ENCODE measurements at places on chromosomes 12 and 14.
A peak's percentile ranks its signal among the peaks of the same experiment; 100 is the strongest.

DNA sequence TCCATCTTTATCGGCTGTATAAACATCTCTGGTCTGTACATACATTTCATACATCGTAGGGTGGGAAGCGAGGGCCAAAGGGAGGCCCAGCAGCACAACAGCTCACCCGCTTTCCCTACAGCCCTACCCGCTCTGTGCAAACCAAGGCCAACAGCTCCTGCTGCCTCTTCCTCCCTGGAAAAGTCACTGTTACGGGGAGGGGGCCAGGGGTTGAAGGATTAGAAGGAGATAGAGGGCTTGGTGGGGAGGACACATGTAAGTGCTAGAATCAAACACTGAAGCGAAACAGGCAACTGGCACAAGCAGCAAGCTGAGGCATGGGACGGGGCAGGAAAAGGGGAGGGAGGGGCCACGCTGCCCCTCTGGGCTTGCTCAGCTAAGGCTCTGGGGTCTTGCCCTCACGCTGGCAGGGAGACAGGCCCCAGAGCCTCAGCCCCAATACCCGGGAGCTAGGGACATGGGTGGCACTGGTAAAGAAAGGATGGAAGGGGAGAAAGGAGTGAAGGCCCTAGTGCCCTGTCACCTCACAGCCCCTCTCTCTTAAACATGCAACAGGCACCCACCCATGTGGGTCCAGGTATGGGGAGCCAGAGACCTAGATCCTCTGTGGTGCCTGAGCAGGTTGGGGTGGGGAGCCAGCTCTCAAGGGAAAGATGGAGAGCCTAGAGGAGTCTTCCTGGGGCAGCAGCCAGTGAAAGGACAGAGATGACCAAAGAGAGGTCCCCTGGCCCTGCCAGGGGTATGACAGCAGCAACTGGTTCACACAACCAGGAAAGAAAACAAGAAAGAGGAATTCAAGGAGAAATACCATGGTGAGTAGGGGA, 14.4 kb downstream of the SPRYD3 start:
- DNase-seq = peak; percentile 53

- DNase-seq = no peak
Observed at GRCh38 chr12:12007001-12007712, 63.6 kb upstream of the BCL2L14 start.

DNA sequence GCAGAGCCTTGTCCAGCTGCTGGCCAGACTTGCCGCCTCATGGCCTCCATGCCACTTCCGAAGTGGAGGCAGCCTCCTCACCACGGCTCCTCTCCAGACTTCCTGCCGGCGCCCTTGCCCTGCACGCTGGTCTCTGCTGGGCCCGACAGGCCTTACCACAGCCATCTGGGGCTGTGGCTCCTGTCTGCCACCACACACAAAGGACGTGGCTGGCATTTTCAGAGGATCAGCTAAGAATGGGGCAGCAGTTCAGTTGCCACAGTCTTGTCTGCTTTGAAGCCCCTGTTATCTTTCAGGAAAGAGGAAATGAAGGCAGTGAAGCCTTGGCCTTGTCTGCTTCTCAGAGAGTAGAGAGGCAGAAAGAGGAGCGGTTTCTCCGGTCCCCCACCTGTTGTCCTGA, 178.0 kb upstream of the FKBP4 start:
- DNase-seq = no peak

DNA sequence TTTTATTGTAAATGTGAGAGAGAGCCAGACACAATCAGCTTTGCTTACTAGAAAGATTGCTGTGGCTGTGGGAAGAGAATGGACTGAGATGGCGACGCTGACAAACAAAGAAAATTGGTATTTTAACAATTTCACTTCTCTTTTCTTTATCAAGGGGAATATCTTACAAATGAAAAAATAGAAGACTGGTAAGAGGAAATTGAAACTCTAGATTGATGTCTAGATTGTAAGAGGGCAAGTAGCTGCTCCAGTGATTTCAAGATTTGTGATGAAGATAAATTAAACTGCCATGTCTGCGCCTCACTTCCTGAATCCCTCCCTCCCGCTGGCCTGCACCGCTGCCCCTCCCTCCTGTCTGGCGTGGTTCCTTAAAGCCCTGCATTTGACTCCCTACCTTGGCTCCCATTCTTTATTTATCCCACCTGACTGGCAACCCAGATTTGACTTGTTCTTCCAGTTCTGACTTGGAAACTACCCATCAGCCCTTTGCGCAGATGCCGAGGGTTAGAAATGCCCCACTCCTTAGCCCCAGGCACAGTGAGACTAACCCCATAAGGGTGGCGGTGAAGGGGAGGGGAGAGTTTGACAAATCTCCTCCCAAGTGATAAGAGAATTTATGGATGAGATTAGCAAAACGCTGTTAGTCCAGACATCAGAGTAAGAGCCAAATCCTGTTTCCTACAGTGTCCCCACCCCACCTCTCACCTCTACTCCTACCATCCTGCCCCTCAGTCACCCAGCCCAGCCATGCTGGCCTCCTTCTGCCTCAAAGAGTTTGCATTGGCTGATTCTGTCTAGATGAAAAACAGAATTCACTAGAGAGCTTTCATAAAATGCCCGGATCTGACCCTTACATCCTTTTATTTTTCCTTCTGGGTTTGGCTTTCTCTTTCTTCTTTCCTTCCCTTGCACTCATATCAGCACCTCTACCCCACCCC, 125.3 kb upstream of the ATF7IP start:
- DNase-seq = no peak

DNA sequence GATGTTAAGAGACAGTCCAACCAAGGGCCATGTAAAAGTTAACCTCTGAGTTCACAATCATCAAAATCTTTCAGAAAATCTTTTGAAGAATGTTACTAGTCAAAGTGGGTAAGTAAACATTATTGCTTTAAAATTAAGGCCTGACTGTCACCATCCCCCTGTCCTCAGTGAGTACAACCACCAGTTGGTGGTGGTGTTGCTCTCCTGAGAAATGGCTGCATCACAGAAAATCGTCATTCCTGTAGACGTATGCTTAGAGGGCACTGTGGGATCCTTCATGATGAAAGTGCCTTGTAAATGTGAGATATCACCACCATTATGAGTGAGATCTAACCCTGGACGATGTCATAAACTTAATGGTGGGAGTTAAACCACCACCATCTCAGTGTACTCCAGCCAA, 451.2 kb downstream of the RPS29 start:
- DNase-seq = no peak

DNA sequence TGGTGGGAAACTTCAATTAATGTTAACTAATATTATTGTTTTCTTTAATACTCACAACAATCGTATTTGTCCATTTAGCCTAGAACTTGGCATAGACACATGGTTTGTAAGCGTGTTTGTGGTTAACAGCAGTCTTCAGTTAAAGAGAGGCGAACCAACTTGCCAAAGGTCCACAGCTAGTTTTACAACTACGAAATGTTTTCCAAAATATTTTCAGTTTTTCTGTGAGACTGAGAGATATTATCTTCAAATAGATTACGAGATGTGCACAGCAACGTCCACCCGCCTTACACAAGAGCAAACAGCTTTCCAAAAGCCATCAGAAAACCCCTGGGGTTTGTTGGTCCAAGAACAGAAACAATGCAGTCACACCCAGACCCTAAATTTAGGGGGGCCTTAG, 58.6 kb upstream of the RASSF3 start:
- DNase-seq = no peak

GRCh38 chr12:6340745-6341416, 995 bp downstream of the TNFRSF1A start:
- no peak for DNase-seq

DNA sequence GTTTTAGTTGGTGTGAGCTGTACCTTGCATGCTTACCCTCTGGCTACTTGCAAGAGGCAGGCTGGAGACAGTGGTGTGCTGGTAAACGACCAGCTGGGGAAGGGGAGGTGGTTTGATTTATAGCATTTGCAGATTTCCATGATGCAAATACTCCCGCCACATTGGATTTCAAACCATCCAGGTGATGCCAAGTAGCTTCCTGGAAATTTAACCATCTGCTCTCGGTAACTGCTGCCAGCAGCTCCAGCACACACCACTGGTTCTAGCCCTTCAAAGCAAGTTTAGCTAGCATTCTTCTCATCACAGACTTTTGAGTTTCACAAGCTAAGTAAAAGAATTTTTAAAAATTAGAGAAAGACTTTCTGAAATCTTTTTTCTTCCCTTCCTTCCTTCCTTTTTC, 104.5 kb upstream of the AMIGO2 start:
- DNase-seq = no peak

DNA sequence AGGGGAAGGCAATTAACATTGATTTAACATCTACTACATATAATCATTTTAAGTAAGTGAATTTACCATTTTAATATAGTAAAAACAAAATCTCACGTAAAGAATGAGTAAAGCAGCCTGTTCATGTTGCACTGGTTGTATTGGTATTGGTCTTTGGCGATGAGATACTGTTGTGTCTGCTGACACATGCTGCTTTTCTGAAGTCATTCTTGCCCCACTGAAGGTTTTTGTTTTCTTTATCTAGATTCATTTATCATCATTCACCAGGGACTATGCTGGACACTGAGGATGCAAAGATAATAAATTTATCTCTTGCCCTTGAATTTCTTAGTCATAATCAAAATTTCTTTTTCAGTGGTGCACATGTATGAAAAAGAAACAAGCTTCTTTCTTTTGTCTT, 246.2 kb upstream of the NPAS3 start:
- no peak for DNase-seq

GRCh38 chr12:96143827-96144565, 50.2 kb upstream of the ELK3 start:
- DNase-seq = no peak

DNA sequence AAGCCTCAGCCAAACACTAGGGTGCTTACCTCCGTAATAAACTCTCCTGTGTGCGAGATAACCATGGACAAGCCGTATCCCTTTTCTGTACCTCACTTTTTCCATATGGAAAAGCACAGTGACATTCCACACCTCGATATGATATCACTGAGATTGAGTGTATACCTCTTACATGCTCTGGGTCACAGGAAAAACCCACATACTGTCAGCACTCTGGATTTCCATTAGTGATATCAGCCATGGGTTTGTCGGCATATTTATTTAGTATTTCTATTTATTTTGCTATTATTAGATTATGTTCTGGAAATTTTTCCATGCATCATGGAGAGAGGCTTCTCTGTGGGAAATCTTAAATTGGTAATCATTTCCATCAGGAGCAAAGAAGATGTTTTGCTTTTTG, 28.0 kb upstream of the DAAM1 start:
- no peak for DNase-seq

GRCh38 chr12:80456513-80456912, 12.5 kb downstream of the PTPRQ start:
- no peak for DNase-seq

DNA sequence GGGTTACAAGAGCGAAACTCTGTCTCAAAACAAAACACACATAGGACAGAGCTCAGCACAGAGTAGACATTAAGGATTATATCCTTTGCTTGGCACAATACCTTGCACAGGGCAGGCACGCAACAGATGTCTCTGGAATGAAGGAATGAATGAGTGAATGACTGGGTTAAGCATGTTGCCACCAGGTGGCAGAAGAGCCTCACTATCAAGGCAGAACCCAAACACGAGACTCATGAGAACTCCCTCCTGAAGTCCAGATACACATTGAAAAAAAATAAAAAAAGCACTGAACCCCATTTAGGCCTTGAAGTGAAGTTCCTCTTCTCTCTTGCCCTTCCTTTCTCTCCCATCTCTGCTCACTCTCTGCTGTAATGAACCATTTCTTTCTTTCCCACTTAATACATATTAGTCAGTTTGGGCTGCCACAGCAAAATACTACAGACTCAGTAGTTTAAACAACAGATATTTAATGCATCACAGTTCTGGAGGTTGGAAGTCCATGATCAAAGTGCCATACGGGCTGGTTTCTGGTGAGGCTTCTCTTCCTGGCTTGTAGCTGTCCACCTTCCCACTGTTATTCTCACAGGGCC, 26.6 kb upstream of the LTA4H start:
- DNase-seq = peak; percentile 77

DNA sequence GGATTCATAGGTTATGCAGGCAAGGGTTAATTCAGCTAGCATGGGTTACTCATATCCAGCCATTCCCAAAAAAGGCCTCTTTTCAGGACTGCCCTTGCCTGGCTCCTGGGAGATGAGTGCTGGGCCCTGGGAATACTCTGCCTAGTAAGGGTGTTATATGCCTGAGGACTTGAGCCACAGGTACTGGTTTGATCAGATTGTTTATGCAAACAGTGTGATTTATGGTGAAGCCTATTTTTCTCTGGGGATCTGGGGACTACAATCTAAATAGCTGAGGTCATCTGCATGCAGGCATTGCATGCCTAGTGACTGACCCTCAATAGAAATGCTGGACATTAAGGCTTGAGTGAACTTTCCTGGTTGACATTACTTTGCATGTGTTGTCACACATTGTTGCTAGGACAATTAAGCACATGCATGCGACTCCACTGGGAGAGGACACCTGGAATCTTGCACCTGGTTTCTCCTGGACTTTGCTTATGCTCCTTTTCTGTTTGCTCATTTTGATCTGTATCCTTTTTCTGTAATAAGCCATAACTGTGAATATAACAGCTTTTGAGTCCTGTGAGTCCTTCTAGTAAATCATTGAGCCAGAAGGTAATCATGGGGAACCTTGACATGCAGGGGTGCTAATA, 73.0 kb downstream of the RAD51B start:
- no peak for DNase-seq

- no peak for DNase-seq
Observed at GRCh38 chr12:110079477-110080400, 31.4 kb upstream of the C12orf76 start.

GRCh38 chr14:42437809-42438208, 831.1 kb downstream of the LRFN5 start:
- DNase-seq = no peak

GRCh38 chr12:66066929-66067523, 63.5 kb downstream of the LLPH start:
- no peak for DNase-seq

- no peak for DNase-seq
Observed at GRCh38 chr14:75568791-75569190, 9.6 kb upstream of the FLVCR2 start.

- DNase-seq = no peak
Observed at GRCh38 chr12:68529466-68529865, 81.2 kb upstream of the RAP1B start.

GRCh38 chr14:20489093-20489994, 16.0 kb upstream of the RNASE10 start:
- DNase-seq = no peak

DNA sequence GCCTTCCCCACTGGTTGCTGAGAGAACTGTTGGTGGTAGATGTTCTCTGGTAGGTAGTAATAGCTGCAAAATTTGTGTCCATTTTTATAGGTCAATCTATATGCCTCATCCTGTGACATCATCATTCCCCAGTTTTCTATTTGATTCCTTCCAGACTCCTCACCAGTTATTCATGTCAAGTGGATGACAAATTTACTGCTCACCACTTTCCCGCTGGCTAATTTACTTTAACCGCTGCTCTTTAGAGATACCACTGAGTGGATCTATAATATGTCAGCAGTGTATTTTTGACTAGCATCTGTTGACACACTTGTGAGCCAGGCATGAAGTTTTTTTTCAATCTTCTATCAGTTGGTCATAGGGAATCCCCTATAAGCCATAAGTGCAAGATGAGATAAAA, 24.6 kb downstream of the GPR65 start:
- no peak for DNase-seq

- no peak for DNase-seq
Observed at GRCh38 chr12:28936711-28937110, 212.4 kb upstream of the FAR2 start.

- DNase-seq = no peak
Observed at GRCh38 chr12:27866373-27867101, 86.5 kb upstream of the MANSC4 start.

- no peak for DNase-seq
Observed at GRCh38 chr14:70282666-70283065, 76.8 kb downstream of the COX16 start.
